Fibroblast of lung (primary cell): ENCODE measurements at places on chromosomes 6 and 20. TPM values are rescaled to one million over a fixed set of nuclear protein-coding genes. Genes with fewer than 3 reads are reported as not detected.

GRCh38 chr20:35767683-35768481, 3.9 kb upstream of the PHF20 start:
- DNase-seq, result no peak

GRCh38 chr6:142015011-142015410, 117.7 kb upstream of the GJE1 start:
- no peak for DNase-seq

DNA sequence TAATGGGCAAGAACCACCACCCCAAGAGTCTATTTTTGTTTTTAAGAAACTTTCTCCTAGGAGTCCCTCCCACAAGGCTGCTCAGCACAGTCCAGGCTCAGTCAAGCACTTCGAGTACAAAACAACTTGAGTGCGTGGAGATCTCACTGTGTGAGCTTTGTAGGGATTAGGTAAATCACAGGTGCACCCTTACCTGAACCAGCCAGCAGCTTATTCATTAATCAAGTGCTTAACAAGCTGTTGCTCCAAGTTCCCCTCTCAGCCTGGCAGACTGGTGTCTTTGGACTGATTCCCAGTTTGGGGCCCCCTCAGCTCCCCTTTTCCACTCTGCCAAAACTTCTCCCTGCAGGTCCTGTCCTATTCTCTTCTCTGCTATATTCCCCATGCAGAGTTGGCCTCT, 133.1 kb downstream of the LY86 start:
- DNase-seq, result no peak

- no peak for DNase-seq
These were observed 18.0 kb upstream of the SLCO4A1 start for GRCh38 chr20:62624325-62624690.

GRCh38 chr20:61321481-61321880, 69.4 kb downstream of the CDH4 start:
- DNase-seq, result no peak

DNA sequence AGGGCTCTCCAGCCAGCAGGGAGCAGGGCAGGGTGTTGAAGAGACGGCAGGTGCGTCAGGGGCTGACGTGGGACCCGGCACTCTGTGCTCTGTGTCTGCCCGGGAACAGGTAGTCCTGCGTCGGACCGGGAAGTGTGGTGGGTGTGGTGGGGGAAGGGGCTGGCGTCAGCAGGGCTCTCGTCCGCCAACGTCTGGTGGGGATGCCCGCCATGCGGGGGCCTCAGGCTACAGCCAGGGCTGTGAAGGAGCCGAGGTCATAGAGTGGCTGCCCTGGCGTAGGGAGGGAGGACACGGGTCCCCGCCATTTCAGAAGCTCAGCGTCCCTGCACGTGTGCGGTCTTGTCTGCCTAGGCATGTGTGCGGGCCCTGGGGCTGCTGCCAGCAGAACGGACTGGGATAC, 25.3 kb downstream of the DNAJC5 start:
- DNase-seq, result no peak

DNA sequence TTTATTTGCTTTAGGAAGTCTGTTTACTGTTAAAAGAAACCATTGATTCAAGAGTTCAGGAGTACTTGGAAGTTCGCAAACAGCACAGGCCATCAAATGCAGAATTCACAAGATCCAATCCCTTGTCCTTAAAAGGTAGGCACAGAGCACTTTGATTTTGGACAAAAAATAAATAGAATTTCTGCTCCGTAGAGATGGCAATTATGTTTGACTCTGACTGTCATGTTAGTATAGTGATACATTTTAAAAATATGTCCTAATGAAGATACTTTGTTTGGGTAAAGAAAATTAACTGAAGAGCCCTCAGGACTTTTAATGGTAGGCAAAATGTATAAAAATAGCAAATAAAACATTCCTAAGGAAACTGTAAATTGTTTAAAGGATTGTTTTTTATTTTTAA, 113.1 kb downstream of the JAG1 start:
- no peak for DNase-seq

DNA sequence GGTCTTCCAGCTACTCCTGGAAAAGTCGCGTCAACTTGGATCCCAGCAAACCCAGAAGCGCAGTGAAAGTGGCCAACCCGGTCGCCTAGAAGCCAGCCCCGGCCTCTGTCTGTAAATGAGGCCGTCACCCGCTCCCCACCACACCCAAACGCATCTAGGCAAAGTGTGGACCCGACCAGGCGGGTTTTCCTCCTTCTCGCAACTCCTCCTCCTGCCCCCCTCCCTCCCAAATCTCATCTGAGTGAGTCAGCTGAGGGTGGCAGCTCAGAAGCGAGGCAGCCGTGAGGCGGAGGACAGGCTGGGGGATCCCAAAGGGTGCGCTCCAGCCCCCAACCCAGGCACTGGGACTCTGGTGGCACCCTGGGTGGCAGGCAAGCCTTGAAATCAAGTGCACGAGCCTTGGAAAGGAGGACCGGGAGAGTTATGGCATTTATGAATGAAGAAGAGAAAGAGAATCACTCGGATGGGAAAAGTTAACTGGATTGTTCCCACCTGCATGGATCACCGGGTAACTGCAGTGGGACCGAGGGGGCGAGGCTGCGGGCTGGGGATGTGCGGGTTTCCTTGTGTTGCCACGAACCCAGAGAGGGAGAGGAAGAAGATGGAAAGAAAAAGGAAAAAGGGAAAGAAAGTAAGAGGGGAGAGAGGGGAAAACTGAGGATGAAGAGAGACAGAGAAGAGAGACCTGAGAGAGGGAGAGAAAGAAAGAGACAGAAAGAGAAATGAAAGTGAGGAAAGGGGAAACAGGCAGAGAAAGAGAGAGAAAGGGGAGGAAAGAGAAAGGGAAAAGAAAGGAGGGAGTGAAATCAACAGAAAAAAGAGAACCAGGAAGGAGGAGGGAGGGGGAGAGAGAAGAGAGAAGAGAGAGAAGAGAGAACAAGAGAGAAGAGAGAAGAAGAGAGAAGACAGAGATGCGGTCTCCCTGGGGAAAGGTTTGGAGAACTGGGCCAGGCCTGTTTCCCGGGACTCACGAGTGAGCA, at the start of gene APCDD1L:
Gene APCDD1L, minus strand, starts transcription at position 167 of the 980 bp plus-strand sequence. CDS start 692 bp downstream, outside the sequence.
- DNase-seq, result peak; percentile 65

The SPATS1 gene
- under 0.01 TPM in 1 of 2 replicates, not detected in the other for total RNA-seq

The THBS2 gene
- 269 and 473 TPM in 2 replicates for total RNA-seq

The ATAT1 gene
- total RNA-seq, result 3.9 and 5.1 TPM in 2 replicates

The FKBP1C gene
- total RNA-seq, result 0.26 and 0.99 TPM in 2 replicates
